AG10803 (cell line): ENCODE measurements at places on chromosomes 7 and 10.

- DNase-seq, result no peak
These were observed 33.6 kb upstream of the XRCC2 start for GRCh38 chr7:152709287-152710152.

DNA sequence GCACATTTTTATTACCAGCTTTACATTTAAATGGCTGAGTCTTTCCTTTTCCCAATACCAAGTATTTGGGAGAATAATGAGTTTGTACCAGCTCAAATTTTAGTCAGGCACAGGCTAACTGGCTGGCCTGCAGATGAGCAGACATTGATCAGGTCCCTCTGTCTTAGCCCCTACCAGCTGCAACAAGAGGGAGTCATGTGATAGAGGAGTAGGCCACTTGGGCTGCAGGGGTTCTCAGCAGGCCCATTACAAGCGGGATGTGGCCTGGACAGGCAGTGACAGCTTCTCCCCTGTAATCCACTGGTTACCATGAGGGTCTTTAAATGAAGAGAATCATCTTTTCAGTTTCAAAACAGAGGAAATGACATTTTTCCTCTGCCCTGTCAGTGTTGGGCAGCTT, 283.6 kb downstream of the SUGCT start:
- no peak for DNase-seq

- no peak for DNase-seq
These were observed 165.0 kb downstream of the CCSER2 start for GRCh38 chr10:84493361-84493760.

DNA sequence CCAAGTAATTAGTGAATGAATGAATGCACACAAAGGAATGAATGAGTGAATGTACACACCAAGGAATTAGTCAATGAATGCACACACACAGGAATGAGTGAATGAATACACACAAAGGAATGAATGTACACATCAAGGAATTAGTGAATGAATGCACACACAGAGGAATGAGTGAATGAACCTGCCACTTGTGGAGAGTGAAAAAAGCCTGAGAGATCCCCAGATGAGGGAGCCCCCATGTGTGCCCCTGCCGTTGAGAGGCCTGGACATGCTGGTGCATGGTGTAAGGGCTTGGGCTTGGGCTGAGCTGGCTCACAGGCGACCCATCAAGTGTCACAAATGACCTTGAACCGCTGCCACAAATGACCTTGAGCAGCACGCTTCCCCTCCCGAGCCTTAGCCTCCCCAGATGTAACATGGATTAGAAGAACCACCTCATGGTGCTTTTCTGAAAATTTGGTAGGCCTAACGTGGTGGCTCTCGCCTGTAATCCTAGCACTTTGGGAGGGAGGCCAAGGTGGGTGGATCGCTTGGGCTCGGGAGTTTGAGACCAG, 46.2 kb downstream of the GTF2IRD1 start:
- DNase-seq, result no peak

- no peak for DNase-seq
These were observed 72.9 kb downstream of the ATE1 start for GRCh38 chr10:121854809-121855445.

DNA sequence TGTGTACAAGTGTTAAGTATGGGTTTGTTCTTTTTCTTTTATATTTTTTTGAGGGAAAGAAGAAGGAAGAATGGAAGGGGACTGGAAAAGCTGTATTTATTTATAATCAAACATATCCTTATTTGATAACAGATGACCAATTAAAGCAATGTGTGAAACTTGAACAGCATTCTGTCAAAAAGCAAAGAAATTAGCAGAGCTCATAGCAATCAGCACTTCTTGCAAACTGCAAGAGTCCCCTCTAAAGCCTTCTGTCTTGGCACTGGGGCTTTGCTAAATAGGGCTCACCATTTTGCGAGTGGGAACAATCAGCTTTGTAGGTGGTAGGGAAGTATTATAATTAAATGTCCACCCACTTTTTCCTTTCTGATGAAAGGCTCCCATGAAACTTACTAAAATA, 164.9 kb upstream of the LRRTM3 start:
- DNase-seq, result no peak

GRCh38 chr7:134963036-134963435, 23.3 kb upstream of the AGBL3 start:
- peak; percentile 33 for DNase-seq

- no peak for DNase-seq
These were observed 2.6 kb downstream of the CXCL12 start for GRCh38 chr10:44382131-44382858.

DNA sequence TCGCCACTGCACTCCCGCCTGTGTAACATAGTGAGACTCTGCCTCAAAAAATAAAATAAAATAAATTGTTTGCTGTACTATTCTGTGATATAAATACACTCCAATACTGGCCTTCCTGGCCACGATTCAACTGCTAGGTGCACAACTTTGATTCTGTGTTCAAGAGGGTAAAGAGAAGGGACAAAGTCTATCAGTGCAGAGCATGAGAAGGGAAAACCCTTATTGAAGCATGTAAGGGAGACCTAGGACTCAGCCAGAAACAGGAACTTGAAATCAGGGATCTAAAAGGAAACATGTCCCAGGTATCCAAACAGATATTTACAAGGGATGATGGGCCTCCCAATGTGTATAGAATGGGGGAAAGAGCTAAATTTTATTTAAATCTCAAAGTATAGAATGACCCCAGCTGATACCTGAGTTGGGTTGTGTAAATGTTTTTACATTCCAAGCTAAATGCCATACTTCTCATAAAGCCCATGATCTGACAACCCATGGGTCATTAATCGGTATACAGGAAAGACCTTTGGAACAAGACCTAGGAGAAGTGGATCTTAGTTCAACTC, 9.0 kb upstream of the KBTBD2 start:
- DNase-seq, result no peak

DNA sequence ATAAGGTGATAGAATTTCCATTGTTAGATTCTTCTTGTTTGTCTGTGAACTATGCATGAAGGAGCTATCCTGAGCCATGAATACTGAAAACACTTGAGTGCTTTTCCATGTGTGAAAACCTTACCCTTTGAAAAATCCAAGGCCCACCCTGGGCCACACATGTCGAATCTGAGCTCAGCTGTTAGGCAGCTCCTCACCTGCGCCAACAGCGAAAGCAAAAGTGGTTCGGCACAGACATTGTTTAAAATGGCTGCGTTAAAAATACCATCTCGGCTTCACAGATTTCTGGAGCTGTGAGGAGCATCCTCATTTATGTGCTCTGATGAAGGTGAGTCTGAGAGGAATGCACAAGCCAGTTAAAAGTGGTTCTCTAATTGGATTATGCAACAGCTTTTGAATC, 137.7 kb downstream of the NEUROD6 start:
- no peak for DNase-seq

- DNase-seq, result no peak
These were observed 75.1 kb upstream of the PLPP4 start for GRCh38 chr10:120381931-120382330.

- DNase-seq, result no peak
These were observed 198.6 kb upstream of the LYZL2 start for GRCh38 chr10:30828164-30828563.

GRCh38 chr10:60801522-60801921, 23.2 kb downstream of the CDK1 start:
- no peak for DNase-seq

GRCh38 chr10:132438091-132439024, 41.4 kb downstream of the PWWP2B start:
- DNase-seq, result no peak

GRCh38 chr7:107408349-107408748, 61.5 kb upstream of the GPR22 start:
- DNase-seq, result no peak

- no peak for DNase-seq
These were observed 90.9 kb upstream of the ZNF804B start for GRCh38 chr7:88668591-88668990.

DNA sequence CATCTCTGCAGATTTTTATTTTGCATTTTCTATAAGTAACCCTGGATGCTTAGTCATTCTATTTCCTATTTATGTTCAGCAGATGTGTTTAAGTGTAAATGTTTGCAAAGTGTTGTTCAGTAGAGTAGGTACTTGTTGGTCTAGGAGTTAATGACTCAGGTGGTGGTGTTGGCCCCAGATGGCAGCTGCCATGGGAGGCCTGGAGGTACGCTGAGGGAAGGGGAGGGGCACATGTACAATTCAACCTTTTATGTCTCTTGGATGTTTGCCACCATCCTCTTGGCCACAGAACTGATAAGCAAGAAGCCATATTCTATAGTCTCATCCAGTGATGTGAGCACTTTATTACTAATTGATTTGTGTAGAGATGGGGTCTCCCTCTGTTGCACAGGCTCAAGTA, 68.1 kb upstream of the SLC39A12 start:
- no peak for DNase-seq

- no peak for DNase-seq
These were observed 18.3 kb upstream of the ZNF12 start for GRCh38 chr7:6725003-6725402.

DNA sequence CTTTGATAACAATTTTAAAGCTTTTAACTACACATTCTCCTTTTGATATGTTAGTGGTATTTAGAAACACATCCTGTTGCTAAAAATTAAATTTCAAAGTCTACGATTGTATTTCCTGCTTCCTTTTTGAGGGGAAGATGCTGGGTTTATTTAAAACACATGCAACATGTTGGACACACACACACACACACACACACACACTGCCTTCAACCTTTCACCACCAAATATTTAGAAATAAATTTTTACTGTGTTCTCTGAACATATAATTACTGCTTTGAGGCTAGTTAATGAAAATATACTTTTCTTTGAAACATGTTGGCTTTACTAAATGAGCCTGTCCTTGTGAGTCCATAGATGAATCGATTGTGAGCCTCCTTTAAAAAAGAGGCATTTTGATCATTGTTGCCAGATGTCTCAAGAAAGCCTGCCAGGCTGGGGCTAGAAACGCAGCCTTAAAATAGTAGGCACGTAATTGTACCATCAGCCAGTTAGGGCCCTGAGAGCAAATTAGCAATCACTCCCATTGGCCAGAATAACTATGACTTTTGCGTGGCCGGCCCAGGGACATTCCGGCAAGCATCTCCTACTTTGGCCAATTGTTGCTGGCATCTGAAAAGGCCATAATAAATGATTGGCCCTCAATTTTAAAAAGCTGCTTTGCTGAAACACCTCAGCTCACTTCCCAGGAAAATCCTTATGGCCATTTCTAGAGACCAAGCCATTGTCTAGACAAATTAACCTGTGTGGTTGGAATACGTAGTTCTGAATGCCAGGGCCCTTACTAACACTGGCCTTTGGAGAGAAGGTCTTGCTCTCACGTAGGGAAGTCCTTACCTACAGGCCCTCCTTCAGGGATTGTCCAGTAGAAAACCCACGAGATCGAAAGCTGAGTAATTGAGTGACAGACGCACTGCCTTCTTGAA, 9.9 kb upstream of the TEX36 start:
- peak; percentile 86 for DNase-seq

DNA sequence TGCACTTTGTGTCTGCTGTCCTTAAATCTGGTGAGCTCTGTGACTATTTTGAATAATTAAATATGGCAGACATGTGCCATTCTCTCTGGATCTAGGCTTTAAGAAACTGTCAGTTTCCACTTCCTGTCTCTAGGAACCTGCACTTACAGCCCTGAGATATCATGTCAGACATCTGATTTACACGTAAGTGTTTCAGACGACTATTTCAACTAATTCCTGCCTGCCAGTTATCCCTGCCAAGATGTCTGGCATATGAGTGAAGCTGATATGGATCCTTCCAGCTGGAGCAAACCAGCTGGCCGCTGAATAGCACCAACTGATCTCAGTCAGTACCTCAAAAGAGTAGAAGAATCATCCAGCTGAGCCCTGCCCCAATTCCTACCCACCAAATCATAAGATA, 362.2 kb upstream of the SMIM30 start:
- no peak for DNase-seq

DNA sequence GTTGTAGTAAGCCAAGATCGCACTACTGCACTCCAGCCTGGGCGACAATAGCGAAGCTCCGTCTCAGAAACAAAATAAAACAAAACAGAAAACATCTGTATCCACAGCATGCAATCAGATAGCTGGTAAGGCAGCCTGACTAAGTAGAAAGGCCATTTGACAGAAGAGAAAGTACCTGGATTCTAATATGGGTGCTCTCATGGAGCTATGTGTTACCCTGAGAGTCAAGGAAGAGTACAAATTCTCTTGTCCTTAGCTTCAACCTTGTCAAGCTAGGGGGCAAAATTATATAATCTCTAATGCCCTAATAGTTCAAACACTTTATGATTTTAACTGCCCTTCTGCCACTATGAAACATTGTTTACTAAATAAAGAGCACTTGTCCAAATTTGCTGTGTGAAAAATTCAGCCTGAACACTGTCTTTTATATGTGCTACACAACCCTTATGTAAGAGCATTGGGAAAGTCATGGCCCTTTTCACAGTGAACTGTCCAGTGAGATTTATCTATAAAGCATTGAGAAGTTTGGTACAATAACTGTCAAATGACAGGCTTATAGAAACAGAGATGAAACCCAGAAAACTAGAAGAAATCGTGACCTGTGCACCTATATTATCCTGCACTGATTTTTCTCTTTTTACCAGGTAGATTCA, 51.2 kb upstream of the PRKG1 start:
- DNase-seq, result no peak

DNA sequence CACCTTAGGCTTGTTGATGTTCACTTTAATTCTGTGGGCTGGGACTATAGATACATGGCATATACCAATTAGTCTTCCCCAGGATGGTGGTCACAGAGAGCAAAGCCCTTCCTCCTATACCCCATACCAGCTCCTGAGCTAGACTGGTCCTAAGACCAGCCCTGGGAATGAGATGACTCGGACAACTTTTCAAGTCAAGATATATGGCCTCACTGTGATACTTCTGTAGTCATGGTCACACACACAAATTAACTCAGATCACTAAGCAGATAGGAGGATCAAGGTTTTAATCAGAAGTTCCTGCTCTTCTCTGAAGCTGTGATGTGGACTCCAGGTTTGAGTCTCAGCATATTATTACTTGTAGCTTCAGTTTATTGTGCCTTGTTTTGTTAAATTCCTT, 53.1 kb downstream of the SLK start:
- DNase-seq, result no peak

GRCh38 chr10:88728107-88728763, 22.2 kb downstream of the LIPK start:
- DNase-seq, result no peak

DNA sequence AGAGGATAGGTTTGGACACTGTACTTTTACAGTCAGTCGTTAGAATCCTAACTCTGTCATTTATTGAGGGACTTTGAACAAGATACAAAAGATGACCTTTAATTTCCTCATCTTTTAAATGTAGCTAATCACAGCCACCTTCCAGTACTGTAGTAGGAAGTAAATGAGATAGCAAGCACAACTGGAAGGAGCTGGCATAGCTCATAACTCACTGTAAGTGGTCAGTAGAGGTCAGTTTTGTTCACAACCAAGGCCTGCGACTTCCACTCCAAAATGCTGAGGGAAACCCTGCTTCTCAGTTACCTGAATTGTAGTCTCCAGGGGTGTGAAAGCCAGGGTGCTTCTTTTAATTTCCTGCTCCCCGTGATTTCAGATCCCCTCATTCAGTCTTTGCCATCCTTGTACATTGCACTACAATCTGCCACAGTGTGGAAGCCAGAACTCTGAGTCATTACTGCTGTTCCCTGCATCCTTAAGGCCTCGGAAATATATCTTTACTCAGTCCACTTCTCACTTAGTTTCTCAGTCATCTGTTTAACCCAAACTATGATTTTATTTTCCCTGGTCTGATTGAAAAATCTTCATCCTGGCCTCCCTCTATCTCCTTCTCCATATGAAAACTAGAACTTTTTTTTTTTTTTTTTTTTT, 361.2 kb downstream of the NRG3 start:
- no peak for DNase-seq

GRCh38 chr7:45646996-45647825, 73.0 kb downstream of the ADCY1 start:
- DNase-seq, result peak; percentile 13

- DNase-seq, result no peak
These were observed 43.6 kb downstream of the ZNF22 start for GRCh38 chr10:45044290-45044689.
